Smooth muscle cell of trachea (primary cell): ENCODE measurements at places on chromosomes 1 and 21. TPM values are rescaled to one million over a fixed set of nuclear protein-coding genes. Genes with fewer than 3 reads are reported as not detected.

C1orf115 gene
- 0.50 and 0.87 TPM in 2 replicates for total RNA-seq

GBP5 gene
- 0.17 and 0.87 TPM in 2 replicates for total RNA-seq

NBPF6 gene
- total RNA-seq: not detected in 2 replicates

IFI16 gene
- 99.4 and 133 TPM in 2 replicates for total RNA-seq

TEKT2 gene
- total RNA-seq: 0.15 and 0.33 TPM in 2 replicates

NOS1AP gene
- total RNA-seq: under 0.01 and 0.29 TPM in 2 replicates

CLCA1 gene
- 0.15 and 0.17 TPM in 2 replicates for total RNA-seq

NHLH1 gene
- not detected in 2 replicates for total RNA-seq

OR2L3 gene
- not detected in 2 replicates for total RNA-seq

CADM3 gene
- not detected in 2 replicates for total RNA-seq

FCRL1 gene
- not detected in 2 replicates for total RNA-seq

AXDND1 gene
- 0.17 and 0.29 TPM in 2 replicates for total RNA-seq

HLX gene
- 2.6 and 8.9 TPM in 2 replicates for total RNA-seq

C1orf185 gene
- not detected in 2 replicates for total RNA-seq

ADAMTS4 gene
- total RNA-seq: 2.3 and 3.1 TPM in 2 replicates

PTAFR gene
- under 0.01 and 0.15 TPM in 2 replicates for total RNA-seq

CFHR2 gene
- not detected in 2 replicates for total RNA-seq

C21orf58 gene
- total RNA-seq: 3.0 and 8.9 TPM in 2 replicates

DENND4B gene
- 16.9 and 17.9 TPM in 2 replicates for total RNA-seq

RNU1-4 gene
- under 0.01 TPM in 2 replicates for total RNA-seq

C1orf141 gene
- total RNA-seq: under 0.01 TPM in 1 of 2 replicates, not detected in the other

TPM3 gene
- 377 and 890 TPM in 2 replicates for total RNA-seq

PCSK9 gene
- total RNA-seq: 0.50 and 0.87 TPM in 2 replicates

MARK1 gene
- total RNA-seq: 0.17 and 0.29 TPM in 2 replicates

LMX1A gene
- total RNA-seq: not detected in 2 replicates

CATSPERE gene
- total RNA-seq: 0.44 and 0.99 TPM in 2 replicates

SMIM1 gene
- 2.8 and 8.1 TPM in 2 replicates for total RNA-seq

OLIG1 gene
- not detected in 2 replicates for total RNA-seq

ITLN2 gene
- total RNA-seq: not detected in 2 replicates

LRRC8C gene
- total RNA-seq: 7.9 and 8.3 TPM in 2 replicates

RHD gene
- not detected in 2 replicates for total RNA-seq

ASTN1 gene
- total RNA-seq: under 0.01 and 0.17 TPM in 2 replicates

DAB1 gene
- 0.15 TPM in 1 of 2 replicates, not detected in the other for total RNA-seq

WDR26 gene
- total RNA-seq: 97.3 and 117 TPM in 2 replicates

ACTN2 gene
- total RNA-seq: under 0.01 TPM in 2 replicates

EXO1 gene
- total RNA-seq: 2.0 and 14.7 TPM in 2 replicates

ZYG11A gene
- total RNA-seq: 0.99 and 3.5 TPM in 2 replicates

WNT3A gene
- not detected in 2 replicates for total RNA-seq

HRNR gene
- not detected in 2 replicates for total RNA-seq

FAM177B gene
- total RNA-seq: not detected in 2 replicates

OVAAL gene
- total RNA-seq: not detected in 2 replicates

PLA2G2D gene
- total RNA-seq: not detected in 2 replicates

S100A8 gene
- not detected in 2 replicates for total RNA-seq
